ENCODE measurements at places on chromosomes 3 and 15.
A peak's percentile ranks its signal among the peaks of the same experiment; 100 is the strongest.

DNA sequence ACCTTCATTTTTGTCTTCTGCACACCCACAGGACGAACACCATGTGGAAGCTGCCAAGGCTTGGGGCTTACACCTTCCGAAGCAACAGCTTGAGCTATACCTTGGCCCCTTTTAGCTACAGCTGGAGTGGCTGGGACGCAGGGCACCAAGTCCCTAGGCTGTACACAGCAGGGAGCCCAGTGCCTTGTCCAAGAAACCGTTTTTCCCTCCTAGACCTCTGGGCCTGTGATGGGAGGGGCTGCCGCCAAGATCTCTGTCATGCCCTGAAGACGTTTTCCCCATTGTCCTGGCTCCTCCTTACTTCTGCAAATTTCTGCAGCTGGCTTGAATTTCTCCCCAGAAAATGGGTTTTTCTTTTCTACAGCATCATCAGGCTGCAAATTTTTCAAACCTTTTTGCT is 7.8 kb downstream of the CNTN4 start:
- DNase-seq, result no peak

DNA sequence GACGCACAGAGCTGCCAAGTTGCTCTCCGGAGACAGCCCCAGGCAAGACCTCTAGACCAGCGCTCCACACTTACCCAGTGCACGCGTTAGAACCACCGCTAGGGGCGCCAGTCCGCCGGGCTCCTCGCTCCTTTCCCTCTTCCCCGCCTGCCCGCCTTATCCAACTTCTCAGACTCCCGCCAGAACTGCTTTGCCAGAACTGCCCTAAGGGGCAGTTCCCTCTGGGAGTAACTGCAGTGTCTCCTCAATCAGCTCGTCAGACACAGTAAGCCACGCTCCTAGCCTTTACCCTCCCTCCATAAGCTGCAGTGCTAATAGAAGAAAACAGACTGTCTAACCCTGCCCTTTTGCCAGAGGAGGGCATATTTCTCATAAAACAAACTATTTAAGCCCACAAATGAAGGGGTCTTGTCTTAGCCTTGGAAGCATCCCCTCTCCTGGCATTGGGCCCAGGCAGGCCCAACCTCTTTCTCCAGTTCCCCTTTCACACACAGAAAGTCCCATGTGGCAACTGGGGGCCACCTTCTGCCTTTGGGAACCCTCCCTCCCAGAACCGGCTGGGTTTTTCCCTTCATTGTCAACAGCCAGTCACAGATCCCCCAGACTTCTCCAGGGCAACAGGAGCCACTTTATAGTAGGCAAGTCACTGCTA is 3.7 kb downstream of the BMF start:
- no peak for DNase-seq

DNA sequence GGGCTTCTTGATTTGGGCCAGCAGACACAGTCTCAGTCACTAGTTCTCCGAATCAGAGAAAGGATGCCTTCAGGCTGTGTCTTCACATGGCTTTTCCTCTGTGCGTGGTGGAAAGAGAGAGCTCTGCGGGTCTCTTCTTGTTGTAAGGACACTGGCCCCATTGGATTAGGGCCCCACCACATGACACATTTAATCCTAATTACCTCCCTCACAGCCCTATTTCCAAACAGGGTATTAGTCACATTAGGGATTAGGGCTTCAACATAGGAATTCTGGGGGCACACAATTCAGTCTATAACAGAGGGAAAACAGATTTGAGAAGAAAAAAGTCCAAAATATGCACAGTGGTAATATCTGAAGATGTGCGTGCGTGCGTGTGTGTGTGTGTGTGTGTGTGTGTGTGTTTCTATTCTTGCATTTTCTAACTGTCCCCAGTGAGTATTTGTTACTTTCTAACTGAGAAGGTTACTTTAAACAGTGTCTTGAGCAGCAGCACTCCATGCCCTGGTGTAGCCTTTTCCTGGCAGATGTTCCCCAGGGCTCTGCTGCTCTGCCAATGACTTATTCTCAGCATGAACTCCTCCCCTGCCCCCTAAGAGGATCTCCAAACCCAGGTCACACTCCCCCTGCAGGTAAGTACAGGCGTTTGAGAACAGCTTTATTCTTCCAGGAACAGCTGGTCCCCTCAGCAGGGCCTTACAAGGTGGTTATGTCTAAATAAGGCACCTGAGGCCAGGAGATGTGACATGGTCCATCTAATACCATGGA is 72.9 kb downstream of the RPL39L start:
- peak; percentile 36 for DNase-seq

- DNase-seq, result no peak
Measured at GRCh38 chr15:31278544-31279220, 48.0 kb upstream of the KLF13 start.

DNA sequence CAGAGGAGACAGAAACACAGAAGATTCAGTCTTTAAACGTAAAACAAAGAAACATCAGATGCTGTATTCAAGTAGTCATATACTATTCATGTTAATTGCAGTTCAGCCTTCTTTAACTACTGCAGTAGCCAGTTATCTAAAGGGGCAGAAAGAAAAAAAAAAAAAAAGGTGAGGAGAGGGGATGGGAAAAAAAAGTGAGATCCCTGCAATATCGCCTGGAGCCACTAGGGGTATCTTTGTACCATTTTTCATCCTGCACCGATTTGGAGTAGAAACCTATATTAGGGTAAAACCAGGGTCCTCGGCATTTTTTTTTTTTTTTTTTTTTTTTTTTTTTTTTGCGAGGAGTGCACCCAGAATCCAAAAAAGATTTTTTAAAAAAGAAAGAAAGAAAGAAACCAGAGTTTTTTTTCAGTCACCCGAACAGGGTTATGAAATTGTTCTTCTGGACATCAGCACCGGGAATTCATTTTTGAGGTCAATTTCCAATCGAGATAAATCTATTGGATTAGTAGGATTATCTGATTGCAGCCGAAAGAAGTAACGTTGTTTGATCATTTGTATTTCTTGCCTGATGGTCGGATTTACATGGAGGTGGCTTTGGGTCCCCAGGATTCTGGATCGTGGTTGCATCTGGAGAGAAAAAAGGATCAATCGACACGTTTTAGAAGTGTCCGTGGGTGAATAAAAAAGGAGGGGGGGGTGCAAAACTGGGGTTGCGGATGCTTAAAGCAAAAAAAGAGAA is 186.7 kb downstream of the NLGN1 start:
- DNase-seq, result no peak

DNA sequence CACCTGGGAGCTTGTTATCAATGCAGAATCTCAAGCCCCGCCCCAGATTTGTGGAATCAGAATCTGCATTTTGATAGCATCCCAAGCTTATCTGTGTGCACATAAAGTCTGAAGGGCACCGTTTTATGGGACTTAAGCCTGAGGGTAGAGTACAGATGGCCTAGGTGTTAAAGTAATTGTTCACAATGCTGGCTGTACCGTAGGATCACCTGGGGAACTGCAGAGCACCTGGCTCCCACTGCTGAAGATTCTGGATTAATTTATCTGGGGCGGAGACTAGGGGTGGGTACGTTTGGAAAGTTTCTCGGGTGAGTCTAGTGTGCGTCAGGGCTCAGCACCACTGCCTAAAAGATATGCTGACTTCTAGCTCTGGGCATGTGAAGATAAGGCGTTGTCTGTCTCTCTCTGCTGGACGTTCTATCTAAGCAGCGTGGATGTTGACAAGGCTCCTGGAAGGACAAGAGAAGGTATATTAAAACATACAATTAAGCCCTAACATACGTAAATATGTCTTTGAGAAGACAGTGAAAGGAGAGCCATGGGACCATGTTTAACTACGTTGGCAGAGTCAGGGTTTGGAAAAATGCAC is 63.2 kb upstream of the RASGRP1 start:
- no peak for DNase-seq

DNA sequence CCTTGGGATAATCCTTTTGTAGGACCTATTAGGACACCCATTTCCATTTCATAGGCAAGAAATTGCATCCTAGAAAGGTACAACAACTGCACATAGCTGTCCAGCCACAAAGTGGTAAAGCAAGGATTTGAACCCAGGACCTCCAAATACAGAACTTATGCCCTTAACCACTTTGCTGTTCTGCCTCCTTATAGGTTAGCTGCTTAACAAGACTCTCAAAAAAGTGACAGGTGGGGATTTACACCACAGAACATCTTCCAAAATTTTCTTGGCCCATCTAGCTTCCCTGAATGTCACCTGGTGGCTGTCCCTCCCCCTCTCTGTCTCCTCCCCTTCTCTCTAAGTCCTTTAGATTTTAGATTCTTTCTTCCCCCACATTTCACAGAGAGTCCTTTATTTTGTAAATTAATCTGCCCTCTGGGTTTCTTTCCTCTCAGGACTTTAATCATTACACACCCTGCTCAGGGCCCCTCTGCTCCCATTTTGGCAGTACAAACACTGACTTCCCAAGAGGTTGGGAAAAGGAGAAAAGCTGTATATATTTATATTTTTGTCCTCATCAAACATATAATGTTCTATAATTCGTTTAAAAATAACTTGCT is 120.6 kb downstream of the CPNE4 start:
- DNase-seq, result no peak

GRCh38 chr15:77617476-77618230 is 15.1 kb downstream of the LINGO1 start:
- DNase-seq, result no peak

DNA sequence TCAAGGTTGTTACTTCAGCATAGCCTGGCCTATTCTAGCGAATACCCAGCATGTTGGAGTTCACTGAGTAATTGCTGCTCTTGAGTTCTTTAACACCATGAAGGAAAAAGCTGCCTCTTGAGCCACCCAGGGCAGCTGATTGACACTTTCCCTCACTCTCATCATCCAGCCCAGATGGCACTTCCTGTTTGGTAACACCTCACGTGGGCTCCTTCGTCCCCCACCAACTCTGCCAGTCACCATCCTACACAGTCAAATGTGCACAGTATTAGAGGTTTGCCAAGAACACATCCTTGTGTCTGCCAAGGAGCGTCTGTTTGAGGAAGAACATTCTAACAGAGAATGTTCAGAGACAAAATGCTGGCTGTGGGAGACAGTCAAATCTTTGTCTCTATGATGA is 266.3 kb downstream of the RPLP1 start:
- no peak for DNase-seq

DNA sequence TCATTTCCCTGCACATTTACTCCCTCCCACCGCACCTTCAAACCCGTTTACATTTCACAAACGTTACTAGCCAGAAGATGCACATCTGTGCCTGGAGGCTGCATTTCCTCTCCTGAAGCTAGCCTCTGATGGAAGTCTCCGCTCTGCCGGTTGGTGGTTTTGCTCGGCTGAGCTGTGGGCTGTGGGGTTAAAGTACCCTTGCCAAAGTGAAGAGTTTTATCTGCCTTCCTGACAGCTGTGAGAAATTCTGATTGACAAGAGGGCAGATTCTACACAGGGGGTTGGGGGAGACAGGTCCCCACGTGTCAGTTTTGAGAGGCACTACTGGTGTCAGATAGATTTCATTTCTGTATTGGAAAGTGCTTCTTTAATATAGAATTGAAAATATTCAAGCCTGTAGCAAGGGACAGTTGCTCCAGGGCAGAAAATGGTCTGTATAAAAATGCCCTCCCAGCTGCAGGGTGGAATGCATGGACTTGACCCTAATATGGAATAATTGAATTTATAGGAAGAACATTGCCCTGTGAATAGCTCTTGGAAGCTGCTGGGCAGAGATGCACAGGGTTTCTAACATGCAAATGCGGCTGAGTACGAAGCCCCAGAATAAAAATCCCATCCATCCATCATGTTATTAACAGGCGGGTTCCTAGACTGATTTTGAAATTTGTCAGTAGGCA is 201.1 kb upstream of the RGMA start:
- no peak for DNase-seq

DNA sequence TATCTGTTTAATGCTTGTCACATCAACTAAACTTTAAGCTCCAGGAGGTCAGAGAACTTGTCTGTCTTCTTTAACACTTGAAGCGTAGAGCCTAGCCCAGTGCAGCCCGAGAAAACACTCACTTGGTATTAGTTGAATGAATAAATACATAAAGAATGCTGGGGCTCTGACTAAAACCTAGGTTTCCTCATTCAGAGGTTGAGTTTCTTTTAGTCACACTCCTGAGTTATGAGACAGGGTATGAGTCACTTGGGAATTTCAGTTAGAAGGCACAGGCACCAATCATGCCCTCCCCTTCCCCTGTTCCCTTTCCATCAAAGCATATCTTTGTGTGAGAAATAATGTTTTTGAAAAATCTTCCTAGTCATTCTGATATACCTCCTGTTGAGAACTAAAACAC is 589.8 kb upstream of the DPPA4 start:
- peak; percentile 93 for DNase-seq

GRCh38 chr15:69881302-69881670 is 216.4 kb downstream of the TLE3 start:
- DNase-seq, result no peak

- DNase-seq, result no peak
Measured at GRCh38 chr15:82963471-82964341, 11.2 kb upstream of the HOMER2 start.

DNA sequence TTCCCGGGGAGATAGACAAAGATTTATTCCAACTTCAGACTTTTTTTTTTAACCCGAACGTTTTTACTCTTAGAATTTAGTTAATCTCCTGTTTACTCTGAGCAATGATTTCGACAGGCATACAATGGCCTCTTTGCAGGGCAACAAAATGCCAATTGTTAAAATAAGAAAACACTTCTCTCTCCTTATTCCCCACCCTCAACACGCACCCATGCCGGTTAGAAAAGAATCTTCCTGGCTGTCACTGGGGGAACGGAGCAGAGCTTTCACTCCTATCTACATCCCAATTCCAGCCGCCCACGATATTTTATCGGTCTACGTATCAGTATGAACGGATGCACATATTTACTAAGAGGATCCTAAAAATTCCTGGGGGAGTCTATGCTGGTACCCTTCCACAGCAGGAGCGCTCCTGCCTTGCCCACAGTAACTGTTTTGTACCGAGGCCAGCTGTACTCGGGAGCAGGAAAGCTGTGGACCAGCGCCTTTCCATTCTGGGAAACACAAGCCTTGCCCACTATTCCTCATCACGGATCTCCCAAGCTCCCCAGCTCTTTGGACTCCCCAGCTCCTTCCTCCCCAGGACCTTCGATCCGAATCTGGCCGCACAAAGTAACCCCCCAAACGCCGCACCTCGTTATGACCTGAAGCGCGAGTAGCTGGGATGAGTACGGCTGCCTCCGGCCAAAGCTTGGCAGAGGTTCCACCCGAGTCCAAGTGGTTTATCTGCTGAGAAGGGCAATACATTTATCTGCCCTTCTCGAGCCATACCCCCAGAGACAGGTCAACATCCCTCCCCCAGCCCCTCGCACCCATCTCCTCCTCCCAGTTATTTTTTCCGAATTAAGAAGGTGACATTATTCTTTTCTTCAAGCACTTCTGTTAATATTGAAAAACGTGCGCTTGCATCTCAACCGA is 2.2 kb upstream of the FOXB1 start:
- DNase-seq, result no peak

GRCh38 chr15:62107571-62108121 is 40.9 kb downstream of the C2CD4A start:
- DNase-seq, result no peak

DNA sequence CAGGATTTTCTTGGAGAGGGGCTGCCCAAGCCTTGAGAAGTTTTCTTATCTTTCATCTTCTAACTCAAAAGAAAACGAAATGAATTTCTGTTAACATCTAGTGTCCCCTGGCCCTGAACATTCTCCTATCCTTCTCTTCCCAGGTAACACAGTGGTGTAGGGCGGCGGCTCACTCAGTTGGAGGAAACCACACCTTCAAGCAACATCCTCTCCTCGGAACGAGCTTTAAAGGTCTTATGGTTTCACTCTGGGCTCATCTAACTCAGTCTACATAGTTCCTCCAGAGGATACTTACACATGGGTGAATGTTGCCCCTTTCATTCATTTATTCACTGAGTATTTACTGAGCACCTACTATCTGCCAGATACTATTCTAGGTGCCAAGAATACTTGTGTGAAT is 31.0 kb upstream of the KLHL6 start:
- DNase-seq, result no peak
